Cardiac septum (tissue), 1 donor: ENCODE measurements at places on chromosomes 7 and 10.

DNA sequence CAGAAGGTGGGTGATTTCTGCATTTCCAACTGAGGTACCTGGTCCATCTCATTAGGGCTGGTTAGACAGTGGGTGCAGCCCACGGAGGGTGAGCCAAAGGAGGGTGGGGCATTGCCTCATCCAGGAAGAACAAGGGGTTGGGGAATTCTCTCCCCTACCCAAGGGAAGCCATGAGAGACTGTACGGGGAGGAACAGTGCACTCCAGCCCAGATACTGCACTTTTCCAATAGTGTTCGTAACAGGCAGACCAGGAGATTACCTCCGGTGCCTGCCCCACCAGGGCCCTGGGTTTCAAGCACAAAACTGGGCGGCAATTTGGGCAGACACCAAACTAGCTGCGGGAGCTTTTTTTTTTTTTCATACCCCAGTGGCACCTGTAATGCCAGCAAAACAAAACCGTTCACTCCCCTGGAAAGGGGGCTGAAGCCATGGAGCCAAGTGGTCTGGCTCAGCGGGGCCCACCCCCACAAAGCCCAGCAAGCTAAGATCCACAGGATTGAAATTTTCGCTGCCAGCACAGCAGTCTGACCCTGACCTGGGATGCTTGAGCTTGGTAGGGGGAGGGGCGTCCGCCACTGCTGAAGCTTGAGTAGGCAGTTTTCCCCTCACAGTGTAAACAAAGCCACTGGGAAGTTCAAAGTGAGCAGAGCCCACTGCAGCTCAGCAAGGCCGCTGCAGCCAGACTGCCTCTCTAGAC, 31.2 kb downstream of the ARMC10 start:
- DNase-seq: no peak

DNA sequence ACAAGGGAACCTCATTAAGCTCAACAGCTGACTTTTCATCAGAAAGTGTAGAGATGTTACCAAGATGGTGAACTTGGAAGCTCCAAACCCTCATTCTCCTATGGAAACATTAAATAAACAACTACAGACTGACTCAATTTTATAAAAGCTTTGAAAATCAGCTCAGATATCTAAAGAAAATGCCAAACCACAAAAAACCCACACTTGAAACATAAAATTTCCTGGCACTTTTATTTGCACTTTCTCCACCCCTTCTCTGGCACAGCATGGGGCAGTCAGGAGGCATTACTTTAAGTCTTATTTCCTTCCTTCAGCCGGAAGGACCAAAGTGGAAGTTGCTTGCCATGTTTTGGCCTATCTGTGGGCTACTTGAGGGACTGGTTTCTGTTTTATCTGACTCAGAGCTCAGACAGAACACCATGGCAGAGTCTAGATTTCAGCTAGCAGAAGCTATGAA, 114.7 kb downstream of the ODAD2 start:
- no peak for DNase-seq

DNA sequence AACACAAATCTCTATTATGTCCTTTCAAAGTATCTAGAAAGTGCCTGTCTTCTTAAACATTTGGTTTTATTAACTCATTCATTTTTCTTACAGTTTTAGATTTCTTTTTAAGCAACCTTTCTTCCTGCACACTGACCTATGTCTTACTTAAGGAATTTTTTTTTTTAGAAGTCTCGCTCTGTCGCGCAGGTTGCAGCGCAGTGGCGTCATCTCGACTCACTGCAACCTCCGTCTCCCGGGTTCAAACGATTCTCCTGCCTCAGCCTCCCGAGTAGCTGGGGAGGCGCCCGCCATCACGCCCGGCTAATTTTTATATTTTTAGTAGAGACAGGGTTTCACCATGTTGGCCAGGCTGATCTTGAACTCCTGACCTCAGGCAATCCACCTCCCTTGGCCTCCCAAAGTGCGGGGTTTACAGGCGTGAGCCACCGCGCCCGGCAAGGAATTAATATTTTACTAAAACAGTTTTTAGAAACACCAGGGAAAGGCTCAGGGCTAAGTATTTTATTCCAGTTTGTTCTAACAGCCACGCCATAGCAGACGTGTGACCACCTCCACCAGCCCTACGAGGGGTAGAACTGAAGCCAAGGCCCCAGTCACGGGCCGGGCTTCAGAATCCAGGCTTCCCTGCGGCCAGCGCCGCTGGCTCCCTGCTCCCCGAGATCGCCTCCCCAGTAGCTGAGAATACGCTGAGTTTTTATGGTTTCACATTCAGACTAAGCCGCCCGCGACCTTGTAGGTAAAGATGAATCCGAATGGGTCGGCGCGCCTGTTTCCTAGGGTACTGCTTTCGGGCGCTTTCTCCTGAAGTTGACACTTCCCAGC, 941 bp upstream of the LUC7L2 start:
- DNase-seq: peak; percentile 77

- DNase-seq: no peak
These were observed 12.5 kb upstream of the EBLN1 start for GRCh38 chr10:22230158-22230833.

DNA sequence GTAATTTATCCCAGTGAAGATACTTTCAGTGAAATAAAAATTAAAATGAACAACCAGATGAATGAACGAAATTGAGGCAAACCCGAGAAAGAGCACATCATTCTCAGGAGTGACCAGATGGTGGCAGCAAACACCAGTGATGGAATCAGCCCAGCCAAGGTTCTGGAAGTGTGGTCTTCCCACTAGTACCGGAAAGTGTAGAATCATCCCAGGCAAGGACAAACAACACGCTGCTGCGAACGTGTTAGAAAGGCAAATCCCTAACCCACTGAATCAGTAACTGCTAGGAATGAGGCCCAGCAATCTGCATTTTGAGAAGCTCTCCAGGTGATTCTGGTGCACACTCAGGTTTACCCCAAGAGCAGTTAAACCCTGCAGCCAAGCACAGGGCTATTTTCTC, 15.5 kb upstream of the SLC18A3 start:
- peak; percentile 51 for DNase-seq

DNA sequence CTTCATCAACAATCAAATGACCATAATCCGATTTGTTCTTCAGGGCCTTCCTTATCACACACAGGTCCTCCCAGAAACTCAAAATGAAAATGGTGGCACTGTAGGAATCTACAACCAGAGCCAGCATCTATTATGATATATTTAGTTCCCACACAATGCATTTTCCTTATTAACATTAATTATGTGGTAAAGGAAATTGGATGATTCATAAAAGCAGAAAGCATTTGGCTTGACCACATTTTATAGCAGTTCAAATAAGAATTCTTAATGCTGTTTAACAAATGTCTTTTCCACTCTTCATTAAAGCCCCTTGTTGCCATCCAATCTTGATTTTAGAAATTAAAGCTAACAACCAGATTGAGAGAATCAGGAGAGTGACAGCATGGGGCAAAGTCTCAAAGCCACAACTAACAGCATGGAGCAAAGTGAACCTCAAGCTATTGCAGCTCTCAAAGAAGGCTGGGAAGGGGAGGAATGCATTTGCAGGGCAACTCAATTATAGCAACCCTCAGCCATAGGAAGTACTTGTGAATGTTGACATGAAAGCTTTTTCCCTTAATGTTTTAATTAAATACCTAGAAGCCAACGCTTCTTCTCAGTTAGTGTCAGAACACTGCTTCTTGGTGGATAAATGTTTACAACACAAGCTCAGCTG, 549.1 kb downstream of the NXPH1 start:
- no peak for DNase-seq

DNA sequence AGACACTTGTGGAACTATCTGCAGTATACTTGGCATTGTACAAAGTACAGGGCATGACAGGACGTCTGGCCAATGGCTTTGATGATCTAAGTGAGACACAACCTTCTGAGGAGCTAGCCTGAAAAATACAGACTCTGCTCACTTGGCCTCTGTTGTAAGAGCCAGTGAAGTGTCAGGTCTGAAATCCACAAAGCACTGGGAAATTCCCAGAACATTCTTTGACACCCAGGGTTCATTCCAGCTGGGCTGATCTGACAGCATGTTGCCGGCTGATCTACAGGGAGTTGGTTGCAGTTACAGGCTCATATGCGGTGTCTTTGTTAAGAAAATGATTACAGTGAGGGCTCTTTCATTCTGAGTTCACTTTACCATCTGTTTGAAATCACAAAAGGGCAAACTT, 354.6 kb downstream of the PHF14 start:
- no peak for DNase-seq

DNA sequence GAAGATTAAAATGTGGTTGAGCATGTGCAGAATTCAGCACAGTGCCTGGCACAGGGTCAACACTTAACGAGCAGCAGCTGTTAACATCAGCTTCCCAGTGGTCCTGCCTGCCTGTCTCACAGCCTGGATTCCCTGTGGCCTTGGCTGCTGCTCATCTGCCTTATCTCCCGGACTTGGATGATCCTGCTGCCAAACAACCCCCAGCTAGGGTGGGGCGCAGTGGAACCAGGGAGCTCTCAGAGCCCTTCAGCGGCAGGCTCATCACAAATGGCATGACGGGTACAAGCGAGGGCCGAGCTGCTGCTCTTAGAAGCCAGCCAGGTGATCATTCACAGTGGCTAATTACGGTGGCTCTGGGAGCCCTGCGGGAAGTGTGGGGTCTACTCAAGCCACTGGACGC, 13.0 kb upstream of the SMARCD3 start:
- DNase-seq: no peak

DNA sequence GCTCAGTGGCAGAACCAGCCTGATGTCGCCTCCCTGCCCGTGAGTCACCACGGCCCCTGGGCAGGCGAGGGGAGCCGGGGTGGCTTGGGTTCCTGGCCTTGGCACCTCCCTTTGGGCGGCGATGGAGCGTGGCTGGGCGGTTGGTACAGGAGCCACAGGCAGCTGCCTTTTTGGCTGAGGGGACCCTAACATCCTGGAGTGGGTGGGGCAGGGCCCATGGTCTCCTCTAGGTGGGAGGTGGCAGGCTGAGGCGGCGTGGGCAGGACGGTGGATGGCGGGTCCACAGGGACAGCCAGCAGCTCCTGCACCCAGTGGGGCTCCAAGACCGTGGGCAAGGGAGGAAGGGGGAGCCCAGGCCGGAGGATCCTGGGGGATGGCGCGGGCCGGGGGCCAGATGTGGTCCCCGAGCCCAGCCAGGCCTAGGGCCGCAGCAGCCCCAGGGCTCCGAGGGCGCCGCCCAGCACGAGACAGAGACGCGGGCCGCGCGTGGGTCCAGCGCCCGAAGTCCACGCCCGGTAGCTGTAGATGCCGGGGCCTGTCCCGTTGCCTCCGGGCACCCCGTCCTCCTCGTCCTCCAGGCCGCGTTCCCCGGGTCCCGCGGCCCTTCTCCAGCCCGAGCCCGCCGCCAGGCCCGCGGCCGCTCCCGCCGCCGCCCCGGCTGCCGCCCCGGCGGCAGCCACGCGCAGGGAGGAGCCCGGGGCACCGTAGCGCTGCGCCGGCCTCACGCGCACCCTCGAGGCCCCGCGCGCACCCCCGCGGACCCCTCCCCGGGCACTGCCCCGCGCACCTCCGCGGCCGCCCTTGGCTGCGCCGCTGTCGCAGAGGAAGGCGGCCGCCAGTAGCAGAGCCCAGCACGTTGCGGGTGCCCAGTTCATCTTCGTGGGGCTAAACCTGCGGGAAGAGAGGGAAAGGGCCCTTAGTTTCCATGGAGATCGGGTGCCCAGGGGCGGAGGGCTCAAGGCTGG, 1.3 kb downstream of the SPRN start:
- DNase-seq: no peak

DNA sequence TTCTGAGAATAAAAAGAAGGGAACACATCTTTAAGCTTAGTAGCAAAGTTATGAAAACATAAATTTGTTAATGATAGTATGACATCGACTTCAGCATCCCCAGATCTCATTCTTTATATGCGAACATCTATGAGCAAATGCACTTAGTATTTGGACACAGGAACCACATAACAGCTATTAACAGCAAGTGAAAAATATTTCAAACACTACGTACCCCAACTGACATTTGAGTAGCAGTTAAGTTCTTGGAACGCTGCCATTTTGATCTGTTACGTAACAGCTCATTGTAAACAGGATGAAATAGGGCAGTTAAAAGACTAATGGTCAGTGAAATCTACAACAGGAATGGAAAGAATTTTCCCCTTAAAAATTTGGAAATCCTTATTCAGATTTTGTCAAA, 428.9 kb downstream of the TNS3 start:
- no peak for DNase-seq

DNA sequence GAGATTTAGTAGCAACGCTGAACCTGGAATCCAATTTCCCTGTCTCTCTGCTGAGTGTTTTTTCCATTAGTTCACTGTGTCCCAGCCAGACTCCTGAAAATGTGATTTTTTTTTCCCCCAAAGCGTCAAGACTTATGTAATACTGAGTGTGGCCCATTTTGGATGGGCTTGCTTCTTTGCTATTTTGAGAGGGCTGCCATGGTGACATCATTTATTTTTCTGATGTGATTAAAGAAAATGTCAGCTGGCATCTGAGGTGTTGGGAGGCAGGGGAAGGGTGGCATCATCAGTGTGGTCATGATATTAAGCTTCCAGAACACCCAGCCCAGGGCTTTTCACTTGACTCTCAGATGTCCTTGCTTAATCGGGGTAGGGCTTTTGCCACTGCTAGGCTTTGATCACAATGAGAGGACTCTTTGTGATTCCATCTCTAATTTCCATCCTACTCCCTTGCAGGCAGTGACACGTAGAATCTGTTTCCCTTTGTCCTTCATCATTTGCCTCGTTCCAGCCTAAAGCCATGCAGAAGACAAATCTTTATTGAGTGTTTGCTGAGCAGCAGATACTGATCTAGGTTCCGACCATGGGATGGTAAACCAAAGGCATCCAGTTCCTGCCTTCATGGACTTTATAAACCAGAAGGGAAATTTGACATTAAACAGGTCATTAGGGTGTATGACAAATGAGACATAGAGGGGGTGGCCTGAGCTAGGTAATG, 7.4 kb downstream of the ZNF365 start:
- no peak for DNase-seq

DNA sequence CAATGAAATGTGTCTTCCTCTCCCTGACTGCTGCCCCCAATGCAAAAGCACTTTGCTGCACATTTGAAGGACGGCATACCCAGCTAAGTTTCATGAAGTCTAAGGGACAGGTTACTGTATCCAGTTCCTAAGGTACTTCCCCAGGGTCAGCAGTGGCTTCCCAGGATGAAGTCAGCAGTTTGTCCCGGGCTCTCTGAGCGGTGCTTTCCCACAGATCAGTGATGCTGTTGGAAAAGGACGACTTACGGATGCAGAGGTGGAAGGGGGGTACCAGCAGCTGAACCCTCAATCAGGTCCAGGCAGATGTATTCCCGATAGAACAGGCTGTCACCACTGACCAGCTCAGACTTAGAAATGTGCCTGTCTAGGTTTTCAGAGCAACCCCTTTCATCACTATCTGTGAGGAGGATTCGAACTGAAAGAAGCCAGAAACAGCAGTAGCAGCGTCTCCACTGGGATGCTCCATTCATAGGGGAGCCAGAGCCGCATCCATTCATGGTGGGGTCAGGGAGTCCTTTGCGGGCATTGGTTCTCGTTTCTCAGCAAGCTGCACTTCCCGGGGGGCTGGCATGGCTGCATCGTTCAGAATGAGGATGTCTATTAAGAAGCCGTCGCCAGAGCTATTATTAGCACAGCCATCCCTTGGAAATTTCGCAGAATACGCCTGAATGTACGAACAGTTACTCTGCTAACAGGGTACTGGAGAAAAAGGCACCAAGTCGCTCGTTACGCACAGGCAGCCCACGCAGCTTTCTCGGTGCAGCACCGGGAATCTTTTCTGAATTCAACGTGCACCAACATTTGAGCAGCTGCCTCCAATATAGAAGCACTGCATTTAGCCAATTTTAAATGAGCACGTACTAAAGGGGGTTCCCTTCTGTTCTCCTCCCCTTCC, 303.7 kb downstream of the PRPF18 start:
- no peak for DNase-seq
